ENCODE measurements at places on chromosomes 2 and 18.

DNA sequence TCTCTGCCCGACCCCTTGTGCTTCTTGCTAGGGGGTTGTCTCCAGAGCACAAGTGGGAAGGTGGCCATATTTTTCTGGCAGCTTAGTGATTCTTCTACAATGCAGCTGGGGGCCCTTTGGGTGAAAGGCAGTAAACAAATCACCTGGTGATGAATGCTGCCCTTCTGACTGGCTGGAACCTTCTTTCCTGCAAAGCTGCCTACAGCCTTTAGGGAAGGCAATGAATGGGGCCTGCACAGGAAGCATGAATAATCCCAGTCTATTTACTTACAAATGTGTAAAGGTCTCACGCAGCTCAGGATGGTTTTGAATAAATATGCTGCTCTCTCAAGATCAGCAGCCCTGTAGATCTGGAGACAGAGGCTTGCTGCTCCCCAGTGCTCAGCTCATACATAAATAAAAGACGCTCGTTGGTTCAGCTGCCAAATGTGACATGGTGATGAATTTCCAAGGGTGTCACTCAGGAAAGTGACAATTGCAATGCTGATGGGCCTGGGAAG lies 289.2 kb downstream of the TDRD15 start:
- DNase-seq, result no peak

- no peak for DNase-seq
These were observed 1071.4 kb upstream of the FAM98A start for GRCh38 chr2:34670482-34670881.

GRCh38 chr2:122366427-122366826 lies 611.0 kb downstream of the TSN start:
- no peak for DNase-seq

GRCh38 chr2:157805519-157805918 lies 70.6 kb downstream of the ACVR1 start:
- DNase-seq, result no peak

- no peak for DNase-seq
These were observed 185.4 kb upstream of the SKOR2 start for GRCh38 chr18:47436871-47437270.

DNA sequence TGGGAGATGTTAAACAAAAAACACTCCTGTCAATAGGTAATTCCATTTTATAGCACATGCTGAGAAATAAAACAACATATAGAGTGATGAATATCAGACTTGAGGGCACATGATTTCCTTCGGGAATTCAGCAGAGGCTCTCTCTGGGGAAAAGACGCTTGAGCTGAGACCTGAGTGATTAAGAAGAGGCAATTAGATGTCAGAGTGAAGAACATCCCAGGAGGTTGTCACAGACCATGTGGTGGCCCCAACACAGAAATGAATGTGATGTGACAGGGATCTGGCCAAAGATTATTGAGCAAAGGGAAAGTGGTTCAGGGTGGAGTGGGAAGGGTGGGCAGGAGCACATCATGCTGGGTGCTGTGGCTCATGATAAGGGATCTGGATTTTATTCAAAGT lies 254.7 kb downstream of the RAD51AP2 start:
- no peak for DNase-seq

GRCh38 chr2:43105586-43106558 lies 120.5 kb downstream of the ZFP36L2 start:
- no peak for DNase-seq

DNA sequence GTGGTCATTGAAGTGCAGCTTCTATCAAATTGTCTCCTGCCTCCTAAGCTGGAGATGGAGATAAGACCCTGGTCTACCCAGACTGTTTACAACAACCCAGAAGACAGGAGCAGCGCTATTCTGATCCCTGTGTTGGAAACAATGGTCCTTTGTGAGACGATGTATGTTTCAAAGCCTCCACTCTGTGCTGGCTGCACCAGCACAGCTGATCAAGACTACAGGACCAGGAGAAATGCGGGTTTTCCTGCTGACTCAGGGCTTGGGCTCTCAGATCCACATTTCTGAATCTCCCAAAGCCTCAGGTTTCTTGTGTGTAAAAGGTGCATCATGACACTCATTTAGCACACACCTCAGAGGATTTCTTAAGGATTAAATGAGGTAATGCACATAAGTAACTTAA lies 92.0 kb downstream of the POU3F3 start:
- no peak for DNase-seq

DNA sequence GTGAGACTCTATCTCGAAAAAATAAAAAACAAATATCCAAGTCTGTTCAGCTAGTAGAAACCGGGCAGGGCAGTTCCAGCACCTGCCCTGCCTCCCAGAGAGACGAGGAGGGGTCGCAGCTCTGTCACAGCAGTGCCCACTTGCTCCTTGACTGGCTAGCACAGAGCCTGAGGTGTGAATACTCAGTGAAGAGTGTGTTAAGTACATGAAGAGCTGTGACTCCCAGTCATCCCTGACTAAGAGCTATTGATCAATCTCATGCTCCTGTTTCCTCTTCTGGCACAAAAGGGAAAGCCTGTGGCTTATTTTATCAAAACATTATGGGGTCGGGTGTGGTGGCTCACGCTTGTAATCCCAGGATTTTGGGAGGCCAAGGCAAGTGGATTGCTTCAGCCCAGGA lies 83.0 kb upstream of the FZD7 start:
- DNase-seq, result no peak

DNA sequence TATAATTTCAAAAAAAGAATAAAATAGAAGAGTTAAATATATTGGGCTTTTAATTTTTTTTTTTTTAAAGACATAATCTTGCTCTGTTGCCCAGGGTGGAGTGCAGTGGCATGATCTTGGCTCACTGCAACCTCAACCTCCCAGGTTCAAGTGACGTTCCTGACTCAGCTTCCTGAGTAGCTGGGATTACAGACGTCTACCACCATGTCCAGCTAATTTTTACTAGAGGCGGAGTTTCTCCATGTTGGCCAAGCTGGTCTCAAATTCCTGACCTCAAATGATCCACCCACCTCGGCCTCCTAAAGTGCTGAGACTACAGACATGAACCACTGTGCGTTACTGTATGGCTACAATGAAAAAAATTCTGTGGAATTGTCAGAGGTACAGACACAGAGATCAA lies 98.1 kb upstream of the RGPD4 start:
- no peak for DNase-seq

DNA sequence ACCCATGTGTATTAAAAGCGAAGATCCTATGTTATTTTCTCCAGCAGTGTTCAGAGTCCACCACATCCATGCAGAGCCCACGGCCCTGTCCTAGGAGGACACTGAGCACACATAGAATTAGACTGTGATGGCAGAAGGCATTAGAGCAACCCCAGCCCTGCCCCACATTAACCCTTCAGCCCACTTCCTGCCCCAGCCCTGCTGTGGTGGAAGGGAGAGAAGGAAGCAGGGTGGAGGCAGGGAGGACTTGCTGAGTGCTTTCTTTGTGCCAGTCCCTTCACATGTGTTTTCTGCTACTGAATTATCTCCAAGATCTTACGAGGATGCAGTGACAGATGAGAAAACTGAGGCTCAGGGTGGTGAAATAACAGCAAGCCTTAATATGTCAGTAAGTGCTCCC lies 339.0 kb downstream of the SMAD2 start:
- DNase-seq, result no peak

DNA sequence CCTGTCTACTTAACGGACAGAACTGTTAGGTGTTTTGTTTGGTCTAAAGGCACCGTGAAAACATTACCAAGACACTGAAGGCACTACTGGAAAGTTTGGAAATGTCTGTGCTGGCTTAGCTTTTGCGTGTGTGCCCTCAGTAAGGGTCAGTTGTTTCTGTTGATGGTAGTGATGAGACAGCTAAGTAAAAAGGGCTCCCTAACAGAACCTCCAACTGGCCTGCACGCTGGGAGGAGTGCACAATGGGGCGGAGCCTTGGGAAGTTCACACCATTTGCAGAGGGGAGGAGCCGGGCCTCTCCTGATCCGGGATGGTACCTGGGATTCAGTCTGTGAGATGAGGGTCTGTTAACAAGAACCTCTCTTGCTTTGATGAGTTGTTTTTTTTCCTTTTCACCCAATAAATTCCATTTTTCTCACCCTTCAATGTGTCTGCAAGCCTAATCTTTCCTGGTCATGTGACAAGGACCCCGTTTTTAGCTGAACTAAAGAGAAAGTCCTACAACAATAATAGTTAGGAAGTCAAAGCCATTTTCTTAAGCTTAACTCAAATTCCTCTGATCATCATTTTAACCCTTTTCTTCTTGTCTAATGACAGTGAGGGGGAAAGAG lies 368.7 kb downstream of the PARD3B start:
- no peak for DNase-seq

- no peak for DNase-seq
These were observed 609 bp upstream of the ZNF2 start for GRCh38 chr2:95165030-95165370.

DNA sequence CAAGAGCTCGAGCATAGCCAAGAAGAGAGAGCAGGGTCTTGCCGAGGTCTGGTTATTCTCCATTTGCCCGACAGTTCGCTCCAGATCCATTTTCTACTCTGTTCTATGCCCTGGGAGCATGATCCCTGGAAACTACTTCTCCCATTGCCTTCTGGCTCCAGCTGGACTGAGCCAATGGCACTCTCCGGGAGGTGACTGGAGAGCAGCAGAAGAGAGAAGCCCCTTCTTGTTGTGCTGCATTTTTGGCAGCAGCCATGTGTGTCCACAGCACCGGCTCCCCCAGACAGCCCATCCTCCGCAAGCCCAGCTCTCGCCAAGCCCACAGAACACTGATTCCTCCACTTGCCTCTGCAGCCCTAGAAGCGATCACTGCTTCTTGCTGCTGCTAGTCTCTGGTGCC lies 345.5 kb downstream of the TNS1 start:
- no peak for DNase-seq

DNA sequence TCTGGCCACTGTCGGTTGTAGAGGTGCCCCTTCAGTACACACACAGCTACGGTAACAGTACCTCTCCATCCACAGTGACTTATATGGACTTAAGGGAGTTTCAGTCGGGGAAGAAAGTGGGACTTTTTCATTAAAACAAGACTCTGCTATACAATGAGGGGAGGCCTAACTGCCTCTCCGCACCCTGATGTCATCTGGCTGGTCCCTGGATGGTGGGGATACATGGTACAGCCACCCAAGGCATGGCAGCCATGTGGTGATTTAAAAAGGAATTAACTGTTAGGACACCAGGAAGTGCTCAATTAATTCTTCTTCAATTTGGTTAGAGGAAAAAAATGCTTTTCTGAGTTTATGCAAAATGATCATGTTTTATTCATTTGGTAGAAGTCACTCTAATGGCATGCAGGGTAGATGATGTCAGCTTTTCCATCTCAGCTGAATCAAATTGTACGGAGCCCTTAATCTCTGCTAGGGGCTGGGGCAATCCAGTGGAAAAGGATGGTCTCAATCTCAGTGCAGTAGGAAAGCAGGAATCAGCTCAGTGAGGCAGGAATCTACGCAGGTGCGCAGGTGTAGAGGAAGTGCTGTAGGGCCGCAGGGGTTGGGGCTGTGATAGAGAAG lies 243.9 kb downstream of the PRKCE start:
- no peak for DNase-seq

GRCh38 chr2:36478332-36478738 lies 119.6 kb downstream of the FEZ2 start:
- no peak for DNase-seq

- no peak for DNase-seq
These were observed 202.3 kb downstream of the PLCL1 start for GRCh38 chr2:198006733-198007132.

- DNase-seq, result no peak
These were observed 34.6 kb downstream of the ADCY3 start for GRCh38 chr2:24885221-24886125.

- DNase-seq, result no peak
These were observed 12.5 kb downstream of the SDC1 start for GRCh38 chr2:20212459-20212870.

GRCh38 chr2:240790370-240791220 lies 29.4 kb downstream of the KIF1A start:
- DNase-seq, result no peak

- no peak for DNase-seq
These were observed 179.6 kb upstream of the SLC39A10 start for GRCh38 chr2:195477248-195477995.

DNA sequence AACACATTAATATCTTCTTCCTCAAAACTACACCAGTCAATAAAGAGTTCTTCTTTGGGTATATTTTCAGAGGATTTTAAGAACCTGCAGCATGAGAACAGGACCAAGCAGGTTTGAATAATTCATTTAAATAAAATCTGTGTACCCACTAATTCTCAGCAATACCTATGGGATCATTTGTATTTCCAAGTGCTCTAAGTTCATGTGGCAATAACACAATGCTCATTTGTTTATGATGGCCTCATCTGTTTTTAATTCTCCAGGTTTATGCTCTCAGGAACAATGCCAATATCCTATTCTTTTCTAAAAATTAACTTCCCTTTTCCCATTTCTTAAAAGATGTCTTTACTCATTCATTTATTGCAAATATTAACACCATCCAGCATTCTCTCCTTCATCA lies 264.7 kb downstream of the METTL4 start:
- no peak for DNase-seq

GRCh38 chr18:9787036-9787435 lies 78.9 kb downstream of the RAB31 start:
- DNase-seq, result no peak

DNA sequence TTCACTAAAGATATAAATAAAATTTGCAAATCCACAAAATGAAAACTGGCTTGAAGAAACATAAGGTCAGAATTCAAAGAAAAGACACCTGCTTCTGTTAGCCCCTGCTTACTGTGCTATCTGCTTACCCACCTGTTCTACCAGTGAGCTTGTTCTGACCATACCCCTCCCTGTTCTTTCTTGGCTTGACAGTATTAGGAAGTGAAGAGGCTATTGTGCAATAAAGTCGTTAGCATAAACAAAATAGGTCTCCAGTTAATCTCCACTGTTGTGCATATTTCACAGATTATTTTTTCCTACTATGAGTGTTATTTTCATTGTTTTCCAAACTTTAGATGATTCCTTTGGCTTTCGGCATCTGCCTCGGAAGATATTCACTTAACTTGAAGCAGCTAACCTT lies 322.1 kb downstream of the CCDC85A start:
- no peak for DNase-seq

GRCh38 chr2:232926431-232926939 lies 56.4 kb downstream of the SNORC start:
- no peak for DNase-seq

GRCh38 chr18:76937597-76937996 lies 115.2 kb downstream of the ZNF236 start:
- DNase-seq, result no peak

DNA sequence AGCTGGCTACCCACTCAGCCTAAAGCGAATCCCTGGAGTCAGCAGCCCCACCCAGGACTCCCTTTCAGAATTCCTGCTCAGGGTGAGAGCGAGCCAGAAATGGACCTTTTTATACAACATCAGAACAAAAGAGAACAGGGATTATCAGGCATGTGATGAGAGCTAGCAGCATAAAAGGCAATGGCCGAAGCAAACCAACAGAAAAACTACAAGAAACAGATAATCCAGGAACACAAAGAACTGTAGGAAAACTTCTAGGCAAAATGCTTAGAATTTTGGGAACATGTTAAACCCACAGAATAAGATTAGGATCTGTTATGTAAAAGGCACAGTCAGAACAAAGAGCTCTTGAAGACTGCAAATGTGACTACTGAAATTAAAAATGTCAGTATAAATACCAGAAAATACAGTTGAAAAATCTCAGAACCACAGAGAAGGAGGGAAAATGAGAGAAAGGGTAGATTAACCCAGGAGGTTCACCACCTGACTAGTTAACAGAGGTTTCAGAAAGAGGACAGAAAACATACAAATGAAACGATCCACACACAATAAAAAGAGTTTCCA lies 31.3 kb downstream of the ITGA6 start:
- DNase-seq, result no peak
